ENCODE measurements at places on chromosomes 16 and 17.

- no peak for DNase-seq
These were observed 36.7 kb upstream of the CCL1 start for GRCh38 chr17:34399725-34400124.

- no peak for DNase-seq
These were observed 503 bp downstream of the C16orf54 start for GRCh38 chr16:29745121-29745852.

DNA sequence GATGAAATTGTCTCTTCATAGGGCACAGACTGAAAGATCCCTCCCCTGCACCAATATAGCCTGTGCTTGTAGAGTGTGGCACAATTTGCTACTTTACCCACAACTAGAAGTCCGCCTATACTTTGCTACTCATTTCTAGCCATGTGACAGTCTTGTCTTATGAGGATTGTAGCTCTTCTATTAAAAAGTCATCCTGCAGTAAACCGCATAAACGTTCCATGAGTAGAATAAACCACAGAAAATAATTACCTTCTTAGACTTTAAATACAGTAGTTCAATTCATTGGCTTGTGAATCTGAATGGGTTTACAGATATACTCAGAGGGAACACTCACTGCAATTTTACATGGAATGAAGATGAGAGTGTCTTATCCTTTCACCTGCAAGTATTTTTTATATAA is 4.4 kb downstream of the KRT27 start:
- no peak for DNase-seq

DNA sequence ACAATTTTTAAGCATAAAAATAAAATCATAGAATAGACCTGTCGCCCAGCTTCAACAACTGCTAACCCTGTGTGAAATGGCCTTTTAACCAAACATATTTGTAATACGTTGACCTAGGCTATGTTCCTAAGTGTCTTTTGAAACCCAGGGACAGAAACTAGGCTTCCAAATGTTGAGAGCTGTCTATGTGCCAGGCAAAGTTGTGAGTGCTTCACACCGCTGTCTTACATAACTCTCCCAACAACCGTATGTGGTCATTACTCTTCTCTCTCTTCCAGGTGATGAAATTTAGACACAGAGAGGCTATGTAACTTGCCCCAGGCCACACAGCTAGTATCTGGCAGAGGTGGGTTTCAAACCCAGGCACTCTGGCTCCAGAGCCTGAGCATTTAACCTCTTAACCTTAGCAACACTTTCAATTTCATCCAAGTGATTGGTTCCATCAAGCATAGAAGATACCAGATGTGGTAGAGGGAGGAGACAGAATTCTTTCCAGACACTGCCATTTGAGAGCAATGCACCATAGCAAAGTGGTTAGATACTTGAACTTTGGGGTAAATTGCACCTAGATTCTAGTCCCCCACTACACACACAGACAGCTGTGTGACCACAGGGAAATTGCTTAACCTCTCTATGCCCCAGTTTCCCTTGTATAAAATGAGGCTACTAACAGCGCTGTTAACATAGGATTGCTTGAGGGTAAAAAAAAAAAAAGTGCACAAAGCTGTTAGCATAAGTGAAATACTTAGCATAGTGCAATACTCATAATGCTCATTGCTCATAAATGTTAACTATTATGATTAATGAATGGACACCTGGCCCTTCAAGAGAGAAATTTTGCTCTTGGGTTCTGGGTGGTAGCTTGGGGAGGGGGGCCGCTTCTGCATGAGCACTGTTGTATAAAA is 160.6 kb downstream of the IRX3 start:
- no peak for DNase-seq
